Regular cardiac myocyte (primary cell): ENCODE measurements at places on chromosomes 1 and 21. TPM values are rescaled to one million over a fixed set of nuclear protein-coding genes. Genes with fewer than 3 reads are reported as not detected.

Gene FAM163A
- total RNA-seq, result under 0.01 TPM in 1 of 2 replicates, not detected in the other

Gene AIM2
- not detected in 2 replicates for total RNA-seq

Gene IGSF9
- total RNA-seq, result not detected in 2 replicates

Gene ZFP69B
- 2.8 and 4.2 TPM in 2 replicates for total RNA-seq
